ENCODE measurements at places on chromosomes 3 and 15.
A peak's percentile ranks its signal among the peaks of the same experiment; 100 is the strongest.

DNA sequence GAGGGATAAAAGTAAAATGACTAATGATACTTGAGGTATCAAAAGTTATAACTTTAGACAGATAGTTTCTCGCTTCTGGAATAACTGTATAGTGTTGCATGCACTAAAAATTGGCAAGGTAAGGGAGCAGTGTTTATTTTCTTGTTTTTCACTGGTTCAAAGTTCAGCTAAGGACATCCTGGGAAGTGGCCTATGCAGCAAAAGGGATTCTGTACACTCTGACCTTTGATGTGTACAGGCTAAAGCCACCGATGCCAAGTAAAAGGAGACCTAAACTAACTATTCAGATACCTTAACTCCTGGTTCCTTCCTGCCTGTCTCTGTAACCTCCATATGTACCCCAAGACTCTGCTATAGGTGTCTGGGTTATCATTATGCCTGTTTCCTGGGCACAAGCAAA, 1.7 kb downstream of the FBXO40 start:
- DNase-seq: no peak

GRCh38 chr3:1183320-1184048, 90.7 kb downstream of the CNTN6 start:
- DNase-seq: no peak

GRCh38 chr15:75231836-75232235, 26.3 kb upstream of the GOLGA6C start:
- DNase-seq: no peak

DNA sequence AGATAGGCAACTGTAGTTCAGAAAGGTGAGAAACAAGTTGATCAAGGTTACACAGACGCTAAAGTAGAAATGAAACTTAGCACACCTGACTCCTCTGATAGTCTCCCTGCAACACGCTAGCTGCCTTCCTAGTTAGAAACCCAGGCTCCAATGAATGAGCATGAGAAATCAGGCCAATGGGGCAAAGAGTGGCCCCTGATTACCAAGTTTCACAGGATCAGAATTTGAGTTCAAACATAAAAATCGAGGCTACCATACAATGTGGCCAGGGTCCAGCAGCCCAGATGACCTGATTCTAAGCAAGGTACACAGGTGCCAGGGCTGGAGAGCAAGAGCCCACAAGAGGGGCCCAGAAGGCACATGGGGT, 7.7 kb downstream of the PLD1 start:
- no peak for DNase-seq

- DNase-seq: no peak
These were observed 79.2 kb upstream of the OCA2 start for GRCh38 chr15:28178290-28178689.

DNA sequence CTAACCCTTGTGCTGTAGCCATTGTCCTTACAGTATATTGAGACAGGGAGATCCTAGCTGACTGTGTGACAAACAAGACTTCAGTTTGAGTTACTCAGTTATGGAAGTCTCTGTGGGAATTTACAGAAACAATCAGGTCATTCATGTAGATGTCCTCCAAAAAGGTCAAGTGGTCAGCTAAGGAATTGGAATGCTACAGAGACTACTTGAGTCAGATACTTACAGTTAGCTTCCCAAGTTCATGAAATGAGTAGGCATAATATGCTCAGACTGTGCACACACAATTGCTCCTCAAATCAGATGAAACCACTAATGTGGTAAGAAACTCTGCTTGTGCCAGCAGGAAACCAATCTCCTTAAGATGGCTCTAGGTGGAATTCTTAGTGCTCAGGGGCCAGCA, 985.7 kb downstream of the NSUN3 start:
- no peak for DNase-seq

DNA sequence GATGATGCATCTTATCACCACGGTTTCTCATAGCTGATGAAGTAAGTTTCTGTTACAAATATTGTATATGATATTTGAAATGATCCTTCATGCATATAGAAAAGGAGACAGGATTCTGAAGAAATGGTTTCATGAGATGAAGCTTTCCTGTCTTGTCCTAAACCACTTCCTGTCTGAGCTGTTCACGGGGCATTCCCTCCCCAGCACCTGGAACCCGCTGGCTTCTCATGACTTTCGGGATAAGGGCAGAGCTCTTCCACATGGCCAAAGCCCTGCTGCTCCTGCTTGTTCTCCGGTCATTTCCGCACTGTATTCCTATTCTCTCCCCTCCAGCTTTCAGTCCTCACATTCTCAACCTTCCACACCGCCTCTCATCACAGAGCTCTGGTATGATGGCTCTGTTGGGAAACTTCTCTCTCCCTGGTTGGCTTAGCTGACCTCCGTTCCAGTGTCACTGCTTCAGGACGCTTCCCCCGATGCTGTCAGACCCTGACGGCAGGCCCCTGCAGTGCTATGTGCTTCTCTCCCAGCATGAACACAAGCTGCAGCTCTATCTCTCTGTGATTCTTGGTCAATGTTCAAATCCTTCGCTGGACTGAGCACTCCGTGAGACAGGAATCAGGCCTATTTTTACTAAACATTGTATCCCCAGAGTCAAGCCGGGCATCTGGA, 86.9 kb upstream of the HERC1 start:
- no peak for DNase-seq

DNA sequence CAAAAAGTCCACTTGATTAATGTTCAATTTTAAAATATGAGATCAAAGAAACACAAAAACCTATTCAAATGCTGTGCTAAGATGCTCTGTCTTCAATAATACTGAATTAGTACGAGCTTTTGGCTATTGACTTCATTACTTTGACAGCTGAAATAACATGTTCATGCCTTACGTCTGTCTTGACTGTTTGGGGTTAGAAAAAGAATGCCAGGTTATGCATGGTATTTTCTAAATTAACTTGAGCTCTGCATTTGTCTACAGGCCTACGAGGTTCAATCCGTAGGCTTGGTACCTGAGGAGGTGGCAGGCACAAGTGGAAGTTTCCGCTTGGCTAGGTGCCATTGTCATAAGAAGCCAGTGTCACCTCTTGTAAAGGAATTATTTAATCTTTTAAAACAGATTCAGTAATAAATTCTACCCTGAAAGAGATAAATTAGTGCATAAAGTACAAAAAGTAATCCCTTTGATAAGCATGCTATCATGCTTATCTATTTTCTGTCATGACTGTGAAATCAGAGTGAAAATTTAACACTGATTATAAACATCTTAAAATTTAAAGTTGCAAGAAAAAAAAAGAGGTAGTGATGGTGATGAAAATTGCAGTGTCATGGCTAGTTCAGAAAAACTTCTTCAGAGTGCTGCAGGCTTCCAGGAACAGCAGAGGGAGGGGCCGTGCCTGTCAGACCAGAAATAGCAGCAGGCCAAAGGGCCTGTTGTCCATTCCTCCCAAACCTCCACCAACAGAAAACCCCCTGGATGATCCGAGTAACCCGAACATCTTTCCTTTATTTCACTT, 115.7 kb downstream of the ARRDC4 start:
- DNase-seq: no peak

DNA sequence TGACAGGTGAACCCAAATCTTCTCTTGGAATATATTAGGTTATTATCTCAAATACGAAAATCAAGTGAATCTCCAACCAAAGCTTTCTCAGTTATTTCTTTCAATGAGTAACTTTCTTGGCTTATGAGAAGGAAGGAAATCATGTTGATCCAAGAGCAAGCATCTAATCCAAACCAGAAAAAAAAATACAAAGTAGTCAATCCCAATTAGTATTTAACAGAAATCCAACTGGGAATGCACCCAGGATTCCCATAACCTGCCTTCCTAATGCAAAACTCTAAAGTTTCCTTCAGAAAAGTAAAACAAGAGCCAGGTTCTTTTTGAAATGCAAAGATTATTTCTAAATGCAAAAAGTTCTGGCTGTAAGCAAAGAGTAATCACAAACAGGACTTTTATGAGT, 289.3 kb downstream of the SHOX2 start:
- no peak for DNase-seq

- DNase-seq: no peak
These were observed 266.9 kb upstream of the IGF1R start for GRCh38 chr15:98381446-98381845.

GRCh38 chr15:87757084-87757483, 499.5 kb downstream of the NTRK3 start:
- no peak for DNase-seq

GRCh38 chr3:146160321-146160963, 542 bp downstream of the PLOD2 start:
- peak; percentile 69 for DNase-seq

DNA sequence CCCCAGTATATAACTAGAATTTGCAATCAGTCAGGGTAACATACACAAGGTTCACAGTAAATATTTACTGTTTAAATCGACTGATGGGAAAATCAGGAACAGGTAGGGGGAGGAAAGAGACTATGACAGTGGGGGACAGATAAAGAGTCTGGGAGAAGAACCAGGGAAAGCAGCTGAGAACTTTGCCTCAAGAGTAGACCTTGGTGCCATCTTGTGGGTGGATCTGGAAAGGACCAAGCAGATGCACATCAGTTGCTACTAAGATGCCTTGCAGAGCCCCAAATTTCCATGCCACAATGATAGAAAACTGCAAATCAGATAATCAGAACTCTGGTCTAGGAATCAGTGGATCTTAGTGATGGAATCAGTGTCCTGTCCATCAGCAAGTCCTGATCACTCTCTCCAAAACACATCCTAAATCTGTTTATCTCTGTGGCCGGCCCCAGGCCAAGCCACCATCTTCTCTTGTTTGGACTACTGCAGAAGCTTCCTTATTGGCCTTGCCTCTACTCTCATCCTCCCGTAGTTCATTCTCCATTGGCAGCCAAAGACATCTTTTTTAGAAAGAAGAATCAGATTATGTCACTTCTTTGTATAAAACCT, 62.7 kb downstream of the PDE8A start:
- no peak for DNase-seq

DNA sequence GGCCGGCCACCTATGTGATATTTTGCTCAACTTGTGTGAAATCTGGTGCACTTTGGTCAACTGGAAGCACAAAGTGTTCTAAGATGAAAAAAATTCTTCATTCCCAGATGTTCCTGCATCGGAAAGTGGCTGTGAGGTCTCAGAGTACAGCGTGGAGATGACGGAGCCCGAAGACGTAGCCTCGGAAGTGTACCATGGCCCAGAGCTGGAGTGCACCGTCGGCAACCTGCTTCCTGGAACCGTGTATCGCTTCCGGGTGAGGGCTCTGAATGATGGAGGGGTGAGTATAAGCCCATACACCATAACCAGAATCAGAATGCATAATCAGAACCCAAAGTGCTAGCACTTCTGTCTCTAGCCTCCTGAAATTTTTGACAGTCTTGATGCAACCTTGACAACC, 104.3 kb downstream of the GHSR start:
- no peak for DNase-seq

- no peak for DNase-seq
These were observed 342.2 kb upstream of the ROPN1 start for GRCh38 chr3:124333931-124334640.

GRCh38 chr3:152608696-152609594, 226.0 kb upstream of the P2RY1 start:
- DNase-seq: no peak

DNA sequence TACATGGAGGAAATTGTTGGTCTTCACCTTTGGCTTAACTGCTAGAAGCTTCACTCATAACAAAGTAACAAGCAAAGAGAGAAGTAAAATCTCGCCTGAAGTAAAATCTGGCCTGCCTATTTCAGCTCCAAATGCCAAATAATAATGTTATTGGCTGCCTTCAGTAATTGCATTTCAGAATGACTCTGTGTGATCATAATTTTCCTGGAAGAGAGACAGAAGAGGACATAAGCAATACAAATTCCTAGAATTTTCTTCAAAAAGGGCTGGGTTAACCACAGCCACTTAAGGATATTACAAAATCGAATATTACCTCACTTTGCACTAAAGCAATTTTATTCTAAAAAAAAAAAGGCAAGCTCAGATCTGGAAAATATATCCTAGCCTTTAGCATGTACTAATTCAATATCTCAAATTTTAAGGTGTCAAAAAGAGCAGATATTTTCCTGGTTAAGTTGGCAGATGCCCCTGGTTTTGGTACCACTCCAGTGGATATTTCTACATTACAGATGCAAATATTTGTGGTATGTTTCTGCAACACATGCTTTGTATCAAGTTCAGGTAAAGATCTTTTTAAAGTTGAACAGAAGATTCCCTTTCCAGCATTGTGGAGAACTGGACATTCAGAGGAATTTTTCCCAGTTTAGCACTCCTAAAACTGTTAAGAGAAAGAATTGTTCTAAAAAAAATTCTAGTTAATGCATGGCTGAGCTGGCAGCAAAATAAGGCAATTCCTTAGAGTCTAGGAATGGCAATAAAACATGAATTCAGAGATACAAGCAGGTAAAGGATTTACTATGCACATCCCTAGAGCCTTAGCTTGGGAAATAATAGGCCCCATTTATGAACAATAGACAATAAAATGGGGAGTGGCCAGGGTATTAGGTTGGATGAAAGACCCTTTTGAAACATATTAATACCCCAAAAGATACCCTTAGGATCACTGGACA, 116.7 kb downstream of the STAC start:
- no peak for DNase-seq
